ENCODE measurements at places on chromosomes 2 and 18.

- no peak for DNase-seq
Observed at GRCh38 chr2:10160203-10160955, 37.8 kb downstream of the RRM2 start.

- no peak for DNase-seq
Observed at GRCh38 chr2:120631236-120631635, 104.4 kb upstream of the GLI2 start.

GRCh38 chr2:134677856-134678756 lies 40.7 kb downstream of the TMEM163 start:
- no peak for DNase-seq

DNA sequence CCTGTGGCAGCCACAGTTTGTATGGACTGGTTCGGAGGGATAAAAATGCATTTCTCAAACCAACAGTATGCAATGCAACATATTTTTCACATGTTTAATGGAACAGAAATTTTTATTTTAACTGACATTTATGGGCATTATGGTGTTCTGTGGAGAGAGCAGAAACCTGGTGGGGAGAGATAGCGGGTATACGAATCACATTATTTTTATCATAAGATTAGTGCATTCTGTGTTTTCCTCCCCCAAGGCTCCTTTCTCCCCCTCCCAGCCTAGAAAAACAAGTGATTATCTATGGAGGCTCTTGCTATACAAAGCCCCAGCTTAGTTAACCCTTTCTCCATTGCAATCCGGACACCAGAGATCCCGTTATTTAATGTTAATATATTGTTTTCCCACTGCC lies 289.8 kb upstream of the PIK3C3 start:
- no peak for DNase-seq

- no peak for DNase-seq
Observed at GRCh38 chr2:17069564-17069963, 403.9 kb upstream of the CYRIA start.

DNA sequence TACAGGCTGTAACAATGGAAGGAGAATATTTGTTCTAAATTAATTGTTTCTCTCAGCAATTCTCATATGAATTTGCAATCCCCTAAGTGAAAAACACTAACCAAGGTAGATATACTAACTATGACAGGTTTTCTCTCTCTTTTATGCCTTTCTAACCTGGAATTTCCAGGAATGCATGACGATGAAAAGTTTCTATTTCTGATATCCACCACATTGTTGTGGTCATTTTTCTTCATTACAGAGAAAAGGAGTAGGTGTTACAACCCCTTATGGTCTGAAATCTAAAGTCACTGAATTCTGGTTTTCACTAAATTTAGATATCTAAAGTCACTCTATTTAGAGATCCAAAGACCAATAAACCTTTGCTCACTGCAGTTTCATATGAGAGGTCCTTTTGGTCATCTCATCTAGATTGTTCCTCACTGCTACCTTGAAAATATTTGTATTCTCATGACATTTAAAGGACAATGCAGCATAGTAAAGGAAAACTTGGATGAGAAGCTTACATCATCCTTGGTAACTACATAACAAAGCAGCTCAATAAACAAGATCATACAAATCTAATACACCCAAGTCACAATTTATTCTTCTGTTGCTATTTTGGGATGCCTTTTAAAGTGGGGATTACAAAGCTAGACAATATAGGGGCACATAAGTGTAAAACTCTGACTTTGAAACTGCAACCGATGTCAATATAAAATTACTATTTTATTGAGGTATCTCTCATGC lies 85.8 kb downstream of the TCF4 start:
- DNase-seq: no peak

DNA sequence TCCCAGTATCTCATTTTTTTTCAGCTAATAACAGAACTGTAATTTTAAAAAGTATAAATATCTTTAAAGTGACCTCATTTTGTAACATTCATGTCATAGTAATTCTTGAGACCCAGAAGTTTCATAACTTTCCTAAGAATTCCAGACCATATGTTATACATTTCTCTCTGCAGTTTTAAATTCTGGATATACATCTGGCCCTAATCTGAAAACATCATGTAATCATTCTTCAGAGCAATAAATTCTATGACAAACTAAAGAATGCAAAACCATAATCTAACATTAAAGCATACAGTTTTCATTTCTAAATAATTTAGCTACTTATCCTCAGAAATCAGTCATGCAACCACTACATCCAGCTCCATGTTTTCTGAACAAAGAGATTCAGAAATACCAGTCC lies 198.3 kb upstream of the SLC35G4 start:
- DNase-seq: no peak

DNA sequence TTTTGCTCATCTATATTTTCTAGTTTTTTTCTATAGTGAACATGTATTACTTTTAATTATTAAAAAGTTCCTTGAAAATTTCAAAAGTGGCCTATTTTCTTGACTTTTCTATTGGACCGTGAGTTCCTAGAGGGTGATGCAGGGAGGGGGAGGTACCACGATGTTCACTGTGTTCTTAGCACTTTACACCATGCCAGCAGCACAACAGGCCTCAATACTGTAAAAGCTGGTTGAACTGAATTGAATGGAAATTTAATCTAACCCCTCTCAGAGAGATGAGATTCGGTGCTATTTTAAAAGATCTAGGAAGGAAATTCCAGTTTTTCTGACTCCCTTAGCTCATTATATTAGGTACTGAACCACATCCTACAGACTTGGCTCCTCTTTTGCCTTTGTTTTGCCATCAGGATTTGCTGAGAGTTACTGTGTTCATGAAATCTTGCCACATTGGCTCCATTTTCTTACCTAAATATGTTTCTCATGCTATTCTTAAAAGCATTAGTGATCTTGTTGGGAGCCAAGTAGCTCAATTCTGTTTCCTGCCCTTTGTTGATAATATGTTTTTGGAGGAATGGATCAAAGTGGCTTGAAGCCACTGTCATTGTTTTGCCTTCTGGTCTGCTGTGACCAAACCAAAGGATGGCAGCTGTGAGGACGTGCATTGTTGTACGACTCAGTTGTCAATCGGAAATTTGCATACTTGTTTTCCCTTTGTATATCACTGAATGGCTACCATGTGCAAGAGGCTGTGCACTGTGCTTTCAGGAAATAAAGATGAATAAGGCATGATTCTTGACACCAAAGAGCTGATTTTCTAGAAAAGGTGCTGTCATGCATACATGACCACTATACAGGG lies 25.3 kb downstream of the MYO1B start:
- no peak for DNase-seq

GRCh38 chr2:68790600-68790999 lies 56.0 kb downstream of the ARHGAP25 start:
- no peak for DNase-seq

- DNase-seq: no peak
Observed at GRCh38 chr18:57743008-57743407, 60.1 kb downstream of the ATP8B1 start.

- DNase-seq: no peak
Observed at GRCh38 chr18:58241877-58242276, 197.9 kb downstream of the NEDD4L start.

GRCh38 chr2:174499371-174499770 lies 12.5 kb upstream of the GPR155 start:
- no peak for DNase-seq

DNA sequence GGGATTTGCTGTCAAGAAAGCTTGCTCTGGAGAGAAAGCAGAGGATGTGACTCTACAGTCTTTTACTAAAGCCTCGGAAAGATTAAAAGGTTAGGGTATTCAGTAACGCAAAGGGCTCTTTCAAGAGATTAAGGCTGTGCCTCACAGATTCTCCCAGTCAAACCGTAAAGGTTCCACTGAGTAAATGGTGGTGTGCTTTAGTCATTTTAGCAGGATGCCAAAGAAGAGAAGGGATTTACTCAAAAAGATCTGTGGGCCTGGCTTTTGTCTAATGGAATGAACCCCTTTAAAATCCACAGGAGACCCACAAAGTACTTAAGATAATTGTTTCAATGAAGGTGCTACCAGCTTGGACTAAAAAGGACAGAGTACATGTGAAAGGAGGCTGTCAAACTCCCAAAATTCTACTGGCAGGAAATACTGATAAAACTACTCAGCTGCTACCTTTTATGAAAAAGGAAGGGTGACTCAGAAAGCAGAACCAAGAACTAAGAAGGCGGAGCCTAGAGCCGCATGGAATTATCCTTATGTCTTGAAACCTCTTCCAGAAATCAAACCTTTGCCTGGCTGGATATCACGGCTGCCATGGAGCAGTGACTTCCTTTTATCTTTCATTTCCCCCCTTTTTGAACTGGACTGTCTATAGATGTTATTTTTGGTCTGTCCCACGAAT lies 670.2 kb upstream of the ZEB2 start:
- DNase-seq: no peak

DNA sequence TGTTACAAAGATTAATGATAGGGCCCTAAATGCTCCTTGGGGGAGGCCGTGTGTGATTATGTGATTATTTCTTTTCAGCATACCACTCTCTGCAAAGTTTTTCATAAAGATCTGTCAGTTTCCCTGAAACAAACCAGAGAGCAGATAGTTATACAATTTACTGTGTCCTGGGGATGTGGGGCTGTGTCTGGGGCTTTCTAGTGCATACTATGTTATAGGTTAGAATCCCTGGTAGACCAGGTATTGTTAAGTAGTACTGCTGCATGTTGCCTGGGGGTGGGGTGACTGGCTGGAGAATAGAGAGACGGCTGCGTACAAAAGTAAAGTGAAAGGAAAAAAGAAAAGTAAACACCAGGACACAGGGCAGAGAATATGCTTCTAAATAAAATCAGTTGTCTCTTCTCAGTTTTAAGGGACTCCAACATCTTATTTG lies 3.3 kb upstream of the CCBE1 start:
- no peak for DNase-seq

DNA sequence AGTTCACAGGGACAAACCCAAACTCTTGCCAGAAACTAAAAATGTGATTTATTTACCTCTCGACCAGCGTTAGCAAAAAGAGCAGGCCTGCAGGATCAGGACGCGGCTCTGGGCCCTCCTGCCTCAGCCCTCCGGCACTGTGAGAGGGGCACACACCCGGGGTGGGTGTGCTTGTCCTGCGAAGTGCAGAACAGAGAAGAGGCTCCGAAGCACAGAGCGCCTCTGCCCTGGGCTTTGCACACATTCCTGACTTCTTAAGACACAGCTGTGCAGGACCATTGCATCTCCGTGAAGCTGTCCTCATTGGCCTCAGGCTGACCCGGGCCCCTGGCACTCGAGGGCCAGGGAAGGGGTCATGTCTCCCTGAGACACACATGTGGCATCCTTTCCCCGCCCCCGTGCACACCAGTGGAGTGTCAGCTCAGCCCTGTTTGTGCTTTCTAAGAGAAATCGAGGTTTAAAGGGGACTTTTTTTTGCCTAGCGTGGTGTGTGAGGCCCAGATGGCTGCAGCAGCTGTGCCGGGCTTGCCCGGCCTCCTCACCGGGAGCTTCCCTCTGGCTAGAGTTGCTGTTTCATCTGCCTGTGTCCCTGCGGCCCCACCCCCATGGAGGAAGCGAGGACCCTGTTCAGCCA lies 9.9 kb upstream of the NFATC1 start:
- DNase-seq: no peak

GRCh38 chr2:24181849-24182248 lies 7.0 kb downstream of the FAM228A start:
- DNase-seq: no peak

DNA sequence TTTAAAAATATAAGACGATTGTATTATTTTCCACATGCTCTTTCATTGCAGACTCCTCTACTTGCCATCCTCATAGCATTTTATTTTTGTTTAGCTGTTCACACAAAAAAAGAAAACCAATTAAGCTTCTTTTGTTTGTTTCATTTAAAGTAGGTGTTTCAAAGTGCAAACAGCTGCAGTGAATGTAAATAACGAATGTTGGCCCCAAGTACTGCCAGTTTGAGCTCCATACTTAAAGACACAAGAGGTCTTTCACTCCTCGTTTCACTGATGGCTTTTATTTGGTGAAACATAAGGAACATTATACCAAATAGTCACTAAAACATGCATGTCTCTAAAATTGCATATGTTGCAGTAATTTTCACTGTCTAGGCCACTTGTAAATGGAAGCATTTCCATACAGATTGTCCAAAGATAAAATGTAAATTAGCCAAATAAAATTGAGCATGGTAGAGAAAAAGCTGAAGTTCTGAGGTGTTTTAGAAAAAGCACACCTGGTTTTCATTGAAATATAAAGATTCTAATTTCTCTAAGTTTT lies 253.4 kb downstream of the TMX3 start:
- DNase-seq: no peak

DNA sequence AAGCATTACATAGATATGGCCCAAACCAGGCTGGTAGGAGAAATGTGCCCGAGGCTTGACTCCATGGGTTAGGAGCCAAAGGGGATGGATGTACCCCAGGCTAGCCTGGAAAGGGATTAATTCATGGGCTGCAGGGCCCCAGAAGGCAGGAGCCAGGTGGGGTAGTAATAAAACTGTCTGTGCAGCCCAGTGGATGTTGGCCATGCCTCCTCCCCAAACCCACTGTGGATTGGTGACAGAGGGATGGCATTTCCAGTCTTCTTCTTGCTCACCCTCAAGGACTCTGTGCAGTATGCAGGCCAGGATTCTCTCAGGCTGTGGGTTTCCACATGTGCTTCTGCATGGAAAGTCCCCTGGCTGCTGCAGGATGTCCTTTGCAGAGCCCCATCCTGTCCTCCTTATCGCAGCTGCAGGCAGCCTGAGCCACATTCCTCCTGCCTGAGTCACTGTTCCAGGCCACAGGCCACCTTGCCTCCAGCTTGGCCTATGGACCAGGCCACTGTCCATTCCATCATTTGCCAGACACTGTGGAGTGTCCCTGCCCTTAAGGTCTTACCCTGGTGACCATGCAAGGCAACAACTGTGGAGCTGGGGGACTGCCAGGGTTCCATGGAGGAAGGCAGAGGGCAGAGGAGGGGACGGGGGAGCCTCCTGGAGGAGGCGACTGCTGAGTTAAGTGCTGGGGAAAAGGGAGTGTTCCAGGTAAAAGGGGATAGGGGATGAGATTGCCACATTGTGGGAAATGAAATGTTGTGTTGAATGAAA lies 38.9 kb downstream of the INO80C start:
- no peak for DNase-seq

DNA sequence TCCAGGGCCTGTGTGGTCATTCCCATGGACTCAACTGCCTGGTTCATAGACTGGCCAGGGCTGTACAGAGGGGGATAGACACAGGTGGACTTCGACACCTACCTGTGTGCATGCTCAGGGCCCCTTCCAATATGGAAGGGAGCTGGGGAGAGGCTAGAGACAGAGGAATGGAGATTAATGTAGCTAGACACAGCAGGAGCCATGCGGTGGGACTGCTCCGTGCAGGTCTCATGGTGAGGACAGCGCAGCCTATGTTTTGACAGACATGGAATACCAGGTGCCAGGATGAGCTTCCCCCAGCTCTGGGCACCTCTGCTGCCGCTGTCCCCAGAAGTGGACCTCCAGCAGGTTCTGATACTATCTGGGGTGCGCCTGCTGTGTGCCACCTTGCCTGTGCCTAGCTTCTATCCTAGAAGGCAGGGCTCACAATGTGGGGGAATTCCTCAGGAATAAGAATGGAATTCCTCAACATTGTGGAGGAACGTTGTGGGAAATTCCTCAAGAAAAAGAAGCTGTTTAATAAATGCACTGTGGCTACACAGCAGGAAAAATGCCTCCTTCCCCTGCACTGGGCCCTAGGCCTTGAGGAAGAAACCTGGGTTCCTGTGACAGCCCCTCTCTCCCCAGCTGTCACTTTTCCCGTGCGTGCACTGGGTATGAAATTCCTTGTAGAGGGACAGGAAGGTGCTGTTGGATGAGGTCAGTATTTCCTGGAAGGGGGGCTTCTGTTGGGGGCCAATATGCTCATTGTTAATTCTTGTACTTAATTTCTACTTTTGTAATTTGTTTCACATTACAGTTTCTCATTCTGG lies 7.3 kb downstream of the IL1R1 start:
- DNase-seq: no peak

All from stimulated activated CD4-positive, alpha-beta T cell treated with anti-CD3 and anti-CD28 coated beads, TNF-alpha, amount 100 ng/mL, for 48 hours (primary cell).